ENCODE measurements at places on chromosomes 7 and 10.

GRCh38 chr7:36349626-36350025 lies 40.0 kb upstream of the ANLN start:
- no peak for DNase-seq

DNA sequence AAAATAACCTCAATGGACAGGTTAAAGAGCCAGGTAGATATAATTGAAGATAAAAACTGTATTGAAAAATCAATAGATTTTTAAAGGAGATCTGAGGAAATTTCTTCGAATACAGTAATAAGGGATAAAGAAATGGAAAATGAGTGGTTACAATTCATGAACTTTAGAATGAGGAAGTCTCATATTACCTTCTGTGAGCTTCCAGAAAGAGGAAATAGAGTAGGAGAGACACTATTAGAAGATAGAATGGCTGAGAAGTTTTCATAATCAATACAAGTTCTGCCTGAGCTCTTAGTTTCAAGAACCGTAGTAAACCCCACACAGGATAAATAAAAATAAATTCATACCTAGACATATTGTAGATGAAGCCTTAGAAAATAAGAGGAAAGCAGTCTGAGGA lies 11.5 kb downstream of the SDK1 start:
- DNase-seq, result no peak

DNA sequence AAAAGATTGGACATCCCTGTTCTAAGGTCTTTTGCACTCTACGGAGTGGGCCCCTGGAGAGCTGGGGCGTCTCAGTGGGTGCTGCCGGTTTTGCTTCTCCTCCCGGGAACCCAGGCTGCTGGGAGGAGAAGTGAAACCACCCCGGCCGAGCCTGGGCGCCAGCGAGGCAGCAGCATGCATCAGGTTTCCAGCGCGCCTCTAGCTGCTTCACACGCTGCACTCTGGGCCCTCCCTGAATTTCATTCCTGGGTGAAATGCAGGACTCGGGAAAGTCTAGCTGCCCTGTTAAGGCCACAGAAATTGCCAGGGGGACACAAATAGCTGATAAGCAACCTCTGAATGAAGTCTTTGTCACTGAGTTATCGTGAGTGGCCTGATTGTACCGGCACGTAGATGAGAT lies 127.4 kb downstream of the TRRAP start:
- no peak for DNase-seq

- no peak for DNase-seq
Measured at GRCh38 chr10:35822316-35822715, 180.2 kb upstream of the FZD8 start.

DNA sequence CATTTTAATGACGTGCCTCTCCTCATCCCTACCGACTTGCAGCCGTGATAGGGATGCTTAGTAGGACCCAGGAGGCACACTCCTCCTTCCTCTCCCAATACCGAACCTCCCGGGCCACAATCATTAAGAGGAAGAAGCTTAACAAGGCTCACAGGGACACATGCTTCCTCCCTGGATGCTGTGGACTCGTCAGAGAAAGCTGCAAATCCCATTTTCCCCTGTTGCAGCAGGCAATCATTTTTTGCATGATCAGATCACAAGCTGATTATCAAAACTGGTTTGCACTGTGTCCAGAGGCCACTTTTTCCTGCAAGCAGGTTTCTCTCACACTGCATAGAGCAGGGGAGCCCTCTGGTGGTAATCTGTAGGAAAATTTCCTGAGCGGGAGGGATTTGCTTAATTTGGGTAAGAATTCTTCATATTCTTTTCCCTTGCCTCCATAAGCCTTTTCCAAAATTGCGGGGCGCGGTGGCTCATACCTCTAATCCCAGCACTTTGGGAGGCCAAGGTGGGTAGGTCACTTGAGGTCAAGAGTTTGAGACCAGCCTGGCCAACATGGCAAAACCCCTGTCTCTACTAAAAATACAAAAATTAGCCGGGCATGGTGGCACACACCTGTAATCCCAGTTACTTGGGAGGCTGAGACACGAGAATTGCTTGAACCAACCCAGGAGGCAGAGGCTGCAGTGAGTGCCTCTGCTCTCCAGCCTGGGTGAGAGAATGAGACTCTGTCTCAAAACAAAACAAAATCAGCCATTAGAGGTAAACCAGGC lies 16.1 kb upstream of the LAMB4 start:
- peak; percentile 69 for DNase-seq

DNA sequence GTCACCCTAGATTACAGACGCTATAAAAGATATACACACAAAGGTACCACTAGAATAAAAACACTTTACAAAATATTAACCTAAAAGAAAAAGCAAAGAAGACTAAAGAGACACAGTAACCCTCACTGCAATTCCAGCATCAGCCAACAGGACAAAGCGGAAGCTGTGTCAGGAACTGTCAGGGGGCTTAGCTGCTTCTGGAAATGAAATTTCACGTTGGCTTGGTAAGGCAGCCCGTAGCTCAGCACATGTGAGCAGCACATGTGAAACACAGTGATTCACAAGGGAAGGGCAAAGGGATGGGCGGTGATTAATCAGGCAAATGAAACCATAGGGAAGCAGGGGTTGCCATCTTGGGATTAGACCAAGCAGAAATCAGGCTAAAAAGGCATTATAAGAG lies 195.4 kb downstream of the MGMT start:
- DNase-seq, result no peak

DNA sequence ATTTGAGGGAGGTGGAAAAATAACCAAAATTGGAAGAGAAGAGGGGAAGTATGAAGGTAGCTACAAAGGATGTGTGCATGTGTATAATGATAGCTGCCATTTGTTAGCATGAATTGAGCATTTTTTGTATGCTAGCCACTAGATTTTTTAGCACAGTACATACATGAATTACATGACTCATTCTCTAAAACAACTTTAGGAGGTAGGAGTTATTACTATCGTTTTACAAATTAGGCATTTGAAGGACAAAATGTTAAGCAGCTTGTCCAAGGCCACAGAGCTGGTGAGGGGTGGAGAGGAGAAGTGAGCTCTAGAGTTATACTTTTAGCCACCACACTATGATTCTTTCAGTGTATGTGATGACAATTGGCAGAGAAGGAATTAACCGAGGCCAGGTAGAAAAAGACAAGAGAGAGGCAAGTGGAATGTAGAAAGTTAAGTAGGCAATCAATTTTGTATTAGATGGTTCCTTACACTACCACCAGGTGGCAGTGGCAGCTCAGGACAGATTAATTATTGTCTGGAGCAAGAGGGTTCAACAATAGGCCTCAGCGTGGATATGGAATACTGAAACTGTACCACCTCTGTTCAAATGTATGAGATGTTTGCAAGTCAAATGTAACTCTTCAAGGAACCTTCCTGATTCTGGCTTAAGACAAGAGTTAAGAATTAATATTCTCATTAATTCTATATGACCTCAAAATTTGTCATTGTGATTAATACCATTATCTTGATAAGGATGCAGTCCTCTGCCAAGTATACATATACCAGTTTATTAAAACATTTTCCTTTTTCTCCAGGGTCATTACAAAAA lies 128.0 kb downstream of the MBL2 start:
- no peak for DNase-seq

DNA sequence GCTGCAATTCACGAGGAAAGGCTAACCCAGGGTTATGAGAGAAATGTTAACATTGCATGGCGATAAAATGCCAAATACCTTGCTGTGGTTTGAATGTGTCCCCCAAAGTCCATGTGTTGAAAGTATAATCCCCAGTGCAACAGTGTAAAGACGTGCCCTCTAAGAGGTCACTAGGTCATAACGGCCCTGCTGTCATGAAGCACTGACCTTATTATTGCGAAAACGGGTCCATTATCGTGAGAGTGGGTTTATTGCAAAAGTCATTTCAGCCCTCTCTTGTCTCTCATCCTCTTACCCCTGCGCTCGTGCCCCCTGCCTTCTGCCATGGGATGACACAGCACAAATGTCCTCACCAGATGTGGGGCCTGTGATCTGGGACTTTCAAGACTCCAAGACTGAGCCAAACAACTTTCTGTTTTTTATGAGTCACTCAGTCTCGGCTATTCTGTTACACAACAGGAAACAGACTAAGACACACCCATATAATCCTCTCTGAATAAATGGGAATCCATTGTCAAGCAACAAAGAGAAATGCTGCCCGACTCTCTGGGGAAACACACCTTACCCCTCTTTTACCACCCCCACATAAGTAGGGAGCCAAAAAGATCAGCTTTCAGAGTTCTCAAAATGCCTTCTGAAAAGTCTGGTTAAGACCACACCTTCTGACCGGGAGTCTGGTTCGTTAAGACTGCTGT lies 73.1 kb upstream of the UCN3 start:
- no peak for DNase-seq

DNA sequence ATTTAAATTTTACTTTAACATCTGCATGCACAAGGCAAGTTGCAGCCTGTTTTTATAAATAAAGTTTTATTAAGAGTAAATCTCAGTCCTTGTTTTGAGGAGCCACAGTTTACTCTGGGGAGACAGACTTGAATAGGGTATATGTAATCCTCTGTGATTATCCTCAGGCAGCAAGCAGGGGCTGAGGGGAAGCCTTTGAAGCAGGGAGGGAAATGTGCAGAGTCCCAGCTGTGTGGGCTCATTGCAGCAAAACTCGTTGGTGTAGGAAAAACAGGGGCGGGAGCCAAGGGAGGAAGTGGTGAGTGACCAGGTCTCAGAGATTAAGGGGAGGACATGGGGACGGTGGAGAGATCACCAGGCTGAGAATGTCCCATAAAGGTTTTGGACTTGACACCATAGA lies 34.3 kb upstream of the SMC3 start:
- DNase-seq, result no peak

DNA sequence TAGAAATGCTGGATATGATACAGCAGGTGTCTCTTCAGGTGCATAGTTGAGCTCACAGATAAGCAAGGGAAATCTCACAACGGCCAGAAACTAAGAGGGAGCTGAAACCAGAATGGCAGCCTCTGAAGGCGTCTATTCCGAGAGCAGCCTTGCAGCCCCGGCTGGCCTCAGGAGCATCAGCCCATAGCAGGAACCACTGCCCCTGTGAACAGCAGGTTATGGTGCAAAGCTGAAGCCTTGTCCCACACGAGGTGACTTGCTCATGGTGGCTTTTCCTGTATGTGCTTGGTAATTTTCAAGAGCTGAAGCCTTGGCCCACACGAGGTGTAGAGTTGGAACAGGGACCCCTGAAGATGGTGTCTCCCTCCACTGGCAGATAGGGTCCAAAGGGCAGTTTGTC lies 33.2 kb downstream of the BNIP3 start:
- no peak for DNase-seq

- no peak for DNase-seq
Measured at GRCh38 chr7:70353330-70353945, 755.2 kb downstream of the AUTS2 start.

- DNase-seq, result no peak
Measured at GRCh38 chr10:88458209-88458608, 124.9 kb downstream of the RNLS start.

- DNase-seq, result no peak
Measured at GRCh38 chr7:44755698-44756627, 7.3 kb downstream of the ZMIZ2 start.

GRCh38 chr10:100962351-100963080 lies 6.8 kb upstream of the SEMA4G start:
- no peak for DNase-seq
